Left colon (tissue), 2 donors: ENCODE measurements at places on chromosomes 2 and 18. TPM values are rescaled to one million over a fixed set of nuclear protein-coding genes. Genes with fewer than 3 reads are reported as not detected.

DNA sequence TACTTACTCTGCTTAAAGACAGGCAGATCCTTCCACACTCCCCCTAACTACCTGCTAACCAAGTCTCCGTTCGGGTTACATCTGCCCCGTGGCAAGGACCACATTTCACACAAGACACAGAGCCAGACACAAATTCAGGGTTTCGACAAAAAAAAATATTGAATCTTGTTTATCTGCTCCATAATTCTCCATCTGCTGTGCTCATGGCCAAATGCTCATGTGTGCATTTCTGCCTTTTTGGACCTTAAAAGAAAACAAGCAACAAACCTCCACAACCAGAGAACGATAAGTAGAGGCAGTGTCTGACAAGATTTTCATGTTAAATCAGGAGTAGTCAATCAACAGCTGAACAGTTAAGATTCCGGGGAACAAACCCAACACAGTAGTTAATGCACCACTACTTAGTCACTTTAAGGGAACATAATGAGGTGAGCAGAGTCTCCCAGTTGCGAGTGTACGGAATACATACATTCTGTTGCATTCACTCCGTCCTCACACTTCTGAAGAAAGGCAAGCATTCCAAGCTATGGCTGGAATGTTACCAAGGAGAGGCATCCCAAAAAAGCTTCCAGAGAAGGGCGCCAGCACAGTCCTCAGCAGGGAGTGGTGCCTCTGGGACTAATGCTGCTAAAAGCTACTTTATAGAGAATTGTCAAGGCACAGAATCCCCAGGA is 121.0 kb downstream of the ANKRD44 start:
- no peak for DNase-seq

GRCh38 chr2:109353806-109354745 is 225.1 kb downstream of the SH3RF3 start:
- no peak for DNase-seq

- DNase-seq, result no peak
Observed at GRCh38 chr2:8346208-8346607, 335.6 kb upstream of the ID2 start.

GRCh38 chr2:187936228-187936627 is 355.4 kb upstream of the GULP1 start:
- DNase-seq, result no peak

DNA sequence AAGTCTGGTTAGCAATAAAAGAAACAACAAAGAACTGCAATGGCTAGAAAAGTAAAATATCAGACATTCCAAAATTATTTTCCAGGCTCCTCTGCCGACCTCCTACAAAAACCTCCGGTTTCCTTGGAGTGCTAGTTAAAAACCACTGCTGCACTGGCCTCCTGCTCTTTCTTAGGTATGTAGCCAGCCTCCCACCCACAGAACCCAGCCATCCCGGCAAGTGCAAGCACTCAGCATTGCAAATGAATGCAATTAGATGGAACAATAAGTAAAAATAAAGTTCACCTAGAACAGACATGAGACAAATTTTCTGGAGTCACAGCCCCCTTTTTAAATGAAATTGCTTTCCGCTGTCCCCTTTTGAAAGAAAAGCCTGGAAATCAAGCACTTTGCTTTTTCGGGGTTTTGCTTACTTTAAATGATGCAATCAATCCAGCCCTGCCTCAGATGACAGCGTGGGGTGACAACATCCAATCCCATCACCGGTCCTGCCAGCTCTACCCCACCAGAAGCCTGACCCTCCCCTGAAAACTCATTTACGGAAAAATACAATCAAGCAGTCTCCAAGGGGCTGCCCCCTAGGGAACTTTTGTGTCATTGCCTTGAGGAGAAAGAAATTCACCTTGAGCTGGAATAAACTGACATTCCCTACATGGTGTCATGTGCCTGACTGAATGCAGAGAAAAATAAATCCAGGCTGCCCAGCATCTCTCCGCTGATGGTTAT is 199.8 kb downstream of the EPHA4 start:
- DNase-seq, result no peak

GRCh38 chr2:30262716-30263309 is 31.5 kb downstream of the LBH start:
- DNase-seq, result no peak

DNA sequence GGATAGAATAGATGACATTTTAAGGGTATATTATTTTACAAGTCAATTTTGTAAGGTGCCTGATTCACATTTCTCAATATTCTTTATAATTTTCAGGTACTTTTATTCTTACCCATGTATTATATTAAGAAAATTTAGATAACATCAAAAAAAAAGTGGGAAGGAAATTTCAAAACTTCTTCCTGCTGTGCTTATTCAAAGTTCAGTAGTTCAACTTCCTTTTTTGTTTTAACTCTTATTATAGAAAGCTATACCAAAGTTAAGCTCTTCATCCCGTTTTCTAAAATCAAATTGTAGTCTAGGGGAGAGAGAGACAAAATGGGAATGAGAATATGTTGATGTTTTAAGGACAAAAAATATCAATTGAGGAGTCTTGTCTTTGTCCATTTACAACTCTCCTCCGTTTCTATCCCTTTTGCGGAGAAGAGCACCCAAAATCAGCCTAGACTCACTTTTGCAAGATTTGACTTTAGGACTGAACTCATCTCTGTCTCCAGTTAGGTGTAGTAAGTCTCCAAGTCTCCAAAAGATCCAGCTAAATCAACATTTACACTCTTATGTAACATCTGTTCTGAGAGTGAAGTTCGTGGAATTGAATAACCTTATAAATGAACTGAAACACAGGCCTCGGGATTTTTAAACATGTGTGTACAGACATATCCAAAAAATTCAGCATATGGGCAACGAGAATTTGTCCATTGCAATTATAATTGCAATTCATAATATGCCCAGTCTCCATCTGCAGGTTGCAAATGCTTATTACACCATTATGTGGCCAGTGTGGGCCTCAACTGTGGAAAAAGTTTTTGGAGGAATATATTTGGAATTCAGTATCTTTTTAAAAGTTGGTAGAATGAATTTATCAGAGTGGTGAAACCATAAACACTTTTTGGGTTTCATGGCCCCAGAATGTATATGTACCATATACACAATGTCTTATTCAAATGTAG is 23.9 kb downstream of the FAM124B start:
- DNase-seq, result no peak

DNA sequence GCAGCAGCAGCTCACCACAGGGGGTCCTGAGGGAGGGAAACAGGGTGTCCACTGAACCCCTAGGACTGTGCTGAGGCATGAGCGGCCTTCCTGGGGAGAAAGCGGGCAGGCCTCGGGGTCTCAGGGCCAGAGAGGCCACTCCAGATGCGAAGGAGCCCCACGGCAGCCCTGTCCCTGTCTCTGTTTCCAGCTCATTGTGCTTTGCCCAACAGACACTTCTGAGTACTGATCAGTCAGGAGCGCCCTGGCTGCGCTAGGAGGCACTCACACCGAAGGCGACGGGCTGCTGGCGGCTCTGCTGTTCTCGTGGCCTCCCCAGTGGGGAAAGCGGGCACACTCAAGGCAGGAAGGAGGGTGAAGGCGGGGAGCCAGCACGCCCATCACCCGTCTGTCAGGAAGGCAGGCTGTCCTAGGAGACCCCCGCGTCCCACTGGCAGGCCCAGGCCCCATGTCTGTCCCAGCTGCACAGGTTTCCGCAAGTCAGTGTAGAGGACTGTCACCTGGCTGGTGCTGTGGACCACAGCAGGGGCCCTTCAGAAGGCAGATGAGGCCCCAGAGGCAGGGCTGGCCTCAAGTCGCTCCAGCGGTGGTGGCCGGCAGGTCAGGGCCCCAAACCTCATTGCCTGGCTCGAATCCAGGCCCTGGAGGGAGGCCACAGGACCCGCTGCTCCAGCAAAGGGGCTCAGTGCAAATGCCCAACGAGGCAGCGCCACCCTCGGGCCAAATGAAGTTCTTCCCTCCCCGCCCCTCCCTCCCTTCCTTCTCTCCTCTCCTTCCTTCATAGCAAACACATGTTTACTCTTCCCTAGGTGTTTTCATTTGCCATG is 6.8 kb downstream of the ESPNL start:
- no peak for DNase-seq

GRCh38 chr18:49431165-49431962 is 29.1 kb downstream of the DYM start:
- DNase-seq, result no peak

DNA sequence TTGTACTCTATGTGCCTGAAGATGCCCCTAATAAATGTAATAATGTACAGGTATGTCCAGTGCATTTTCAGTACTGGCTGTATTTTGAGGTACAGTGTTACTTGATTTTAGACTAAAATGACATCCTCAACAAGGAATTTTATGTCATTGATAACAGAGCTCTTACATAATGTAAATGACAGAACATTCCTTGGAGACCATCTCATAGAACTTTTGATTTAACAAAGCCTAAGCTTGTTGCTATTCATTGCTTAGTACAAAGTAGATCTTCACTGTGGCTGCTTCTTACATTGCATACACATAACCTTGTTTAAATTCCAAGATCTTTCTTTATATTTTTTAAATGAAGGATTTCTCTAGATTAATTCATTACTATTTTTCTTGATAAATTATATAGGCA is 24.1 kb downstream of the DYNC1I2 start:
- no peak for DNase-seq

- DNase-seq, result no peak
Observed at GRCh38 chr18:72114801-72115594, 429.1 kb downstream of the CBLN2 start.

- DNase-seq, result no peak
Observed at GRCh38 chr2:12223732-12224131, 477.3 kb downstream of the LPIN1 start.

GRCh38 chr18:58152891-58153290 is 108.9 kb downstream of the NEDD4L start:
- DNase-seq, result no peak

DNA sequence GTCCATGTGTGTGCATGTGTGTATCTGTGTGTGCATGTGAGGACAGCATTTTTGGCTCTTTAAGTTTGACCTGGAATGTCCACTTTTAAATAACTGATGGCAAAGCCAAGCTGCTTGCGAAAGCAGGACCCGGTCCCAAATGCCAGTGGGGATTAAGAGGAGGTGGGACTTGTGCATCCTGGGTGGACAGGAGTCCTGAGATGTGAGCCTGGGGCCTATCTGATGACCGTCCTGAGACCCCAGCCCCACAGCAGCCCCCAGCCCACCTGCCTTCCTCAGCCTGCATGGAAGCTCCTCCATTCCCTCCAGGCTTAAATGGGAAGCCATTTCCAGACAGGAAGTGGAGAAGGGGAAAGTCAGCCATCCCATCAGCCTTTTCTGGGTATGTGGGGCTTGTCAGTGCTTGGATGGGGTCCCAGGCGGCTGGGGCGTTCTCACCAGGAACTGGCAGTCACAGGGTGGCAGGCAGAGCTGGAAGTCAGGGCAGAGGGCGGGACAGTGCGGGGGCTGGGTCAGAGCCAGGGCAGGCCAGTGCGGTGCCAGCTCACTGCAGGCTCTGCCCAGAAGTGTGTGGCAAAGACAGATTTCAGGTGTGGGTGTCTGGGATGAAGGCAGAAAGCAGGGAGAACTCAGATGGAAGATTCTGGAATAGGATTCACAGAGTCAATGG is 117.8 kb downstream of the ACKR3 start:
- DNase-seq, result no peak

DNA sequence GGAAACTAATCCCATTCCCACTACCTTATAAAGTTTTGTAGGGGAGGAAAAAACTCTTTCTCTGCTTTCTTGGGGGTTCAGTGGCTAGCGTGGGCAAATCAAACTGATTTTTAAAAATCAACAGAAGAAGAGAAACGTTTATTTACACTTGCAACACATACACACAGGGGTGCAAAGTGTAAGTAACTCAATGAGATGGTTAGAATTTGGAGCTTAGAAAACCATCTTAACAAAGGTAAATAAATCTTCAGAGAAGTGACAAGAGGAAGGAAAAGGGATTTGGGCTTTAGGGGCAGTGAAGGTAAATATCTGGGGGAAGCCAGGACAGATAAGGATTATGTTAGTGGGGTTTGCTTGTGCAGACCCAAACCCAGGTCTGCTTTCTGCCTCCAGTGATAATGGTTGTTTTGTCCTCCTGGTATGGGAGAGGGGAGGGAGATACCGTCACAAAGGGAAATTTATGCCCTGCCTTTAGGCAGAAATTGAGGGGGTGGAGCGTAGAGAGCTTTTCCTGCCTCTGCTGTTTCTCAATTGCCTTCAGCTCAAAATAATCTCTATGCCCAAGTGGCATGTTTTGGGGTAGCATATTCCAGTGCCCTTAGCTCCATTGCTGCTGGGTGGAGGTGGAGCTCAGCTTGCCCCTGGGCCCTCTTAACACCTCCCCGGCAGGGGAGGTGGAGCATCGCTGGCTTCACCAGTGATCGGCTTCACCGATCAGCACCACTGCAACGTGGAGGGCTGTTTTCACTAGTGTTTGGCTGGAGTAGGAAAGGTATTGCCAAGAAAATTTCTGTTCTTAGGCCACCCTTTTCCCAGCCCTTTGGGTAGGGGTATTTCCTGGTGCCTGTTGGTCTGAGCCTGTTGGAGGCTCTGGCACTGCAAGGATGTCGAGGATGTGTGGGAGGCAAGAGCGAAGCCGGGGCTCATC is 92.2 kb downstream of the TEX51 start:
- DNase-seq, result no peak

DNA sequence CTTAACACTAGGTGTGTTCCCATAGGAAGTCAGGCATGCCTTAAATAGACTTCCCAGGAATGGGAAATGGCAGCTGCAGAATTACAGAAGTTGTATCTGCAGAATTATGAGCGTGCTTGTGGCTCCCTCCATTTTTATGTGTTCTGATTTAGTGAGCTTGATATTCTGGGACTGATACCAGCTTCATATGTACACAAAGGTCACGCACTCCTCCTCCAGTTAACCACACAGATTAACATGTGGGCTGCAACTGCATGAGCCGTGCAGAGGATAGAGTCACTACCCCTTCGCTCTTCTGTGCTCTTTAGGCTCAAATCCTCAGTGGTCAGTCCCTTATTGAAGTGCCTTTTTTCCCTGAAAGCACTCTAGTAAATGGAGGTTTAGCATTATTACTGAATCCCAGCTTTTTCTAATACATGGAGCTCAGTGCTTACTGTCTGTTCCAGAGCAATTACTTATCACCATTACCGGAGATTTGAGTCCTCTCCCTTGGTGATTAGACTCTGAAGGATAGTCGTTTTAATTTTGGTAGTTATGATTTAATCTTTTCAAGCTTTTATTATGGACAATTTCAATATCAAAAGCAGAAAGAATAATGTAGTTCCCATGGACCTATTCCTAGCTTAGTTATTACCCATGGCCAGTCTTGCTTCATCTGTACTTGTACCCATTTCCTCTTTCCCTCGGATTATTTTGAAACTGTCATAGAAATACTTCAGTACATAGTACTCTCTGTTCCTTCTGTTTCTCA is 238.3 kb downstream of the PRKCE start:
- no peak for DNase-seq

GRCh38 chr2:46850742-46851141 is 64.9 kb downstream of the MCFD2 start:
- peak; percentile 60 for DNase-seq

GRCh38 chr2:185174353-185174752 is 564.3 kb upstream of the FSIP2 start:
- no peak for DNase-seq

- DNase-seq, result no peak
Observed at GRCh38 chr2:9772999-9773902, 70.0 kb upstream of the TAF1B start.

Gene PDCD1
- total RNA-seq, result not detected

Gene PPP4R1
- 73.7 TPM for total RNA-seq

Gene MC5R
- not detected for total RNA-seq

Gene TRABD2A
- total RNA-seq, result 101 TPM

Gene EPC2
- 19.7 TPM for total RNA-seq

Gene C2orf72
- 54.8 TPM for total RNA-seq

Gene VAMP5
- 20.4 TPM for total RNA-seq

Gene SOWAHC
- total RNA-seq, result 42.4 TPM

Gene DSG1
- not detected for total RNA-seq

Gene SERPINB10
- total RNA-seq, result not detected

Gene IL18R1
- 3.0 TPM for total RNA-seq
